ENCODE measurements at places on chromosomes 1 and 21.

DNA sequence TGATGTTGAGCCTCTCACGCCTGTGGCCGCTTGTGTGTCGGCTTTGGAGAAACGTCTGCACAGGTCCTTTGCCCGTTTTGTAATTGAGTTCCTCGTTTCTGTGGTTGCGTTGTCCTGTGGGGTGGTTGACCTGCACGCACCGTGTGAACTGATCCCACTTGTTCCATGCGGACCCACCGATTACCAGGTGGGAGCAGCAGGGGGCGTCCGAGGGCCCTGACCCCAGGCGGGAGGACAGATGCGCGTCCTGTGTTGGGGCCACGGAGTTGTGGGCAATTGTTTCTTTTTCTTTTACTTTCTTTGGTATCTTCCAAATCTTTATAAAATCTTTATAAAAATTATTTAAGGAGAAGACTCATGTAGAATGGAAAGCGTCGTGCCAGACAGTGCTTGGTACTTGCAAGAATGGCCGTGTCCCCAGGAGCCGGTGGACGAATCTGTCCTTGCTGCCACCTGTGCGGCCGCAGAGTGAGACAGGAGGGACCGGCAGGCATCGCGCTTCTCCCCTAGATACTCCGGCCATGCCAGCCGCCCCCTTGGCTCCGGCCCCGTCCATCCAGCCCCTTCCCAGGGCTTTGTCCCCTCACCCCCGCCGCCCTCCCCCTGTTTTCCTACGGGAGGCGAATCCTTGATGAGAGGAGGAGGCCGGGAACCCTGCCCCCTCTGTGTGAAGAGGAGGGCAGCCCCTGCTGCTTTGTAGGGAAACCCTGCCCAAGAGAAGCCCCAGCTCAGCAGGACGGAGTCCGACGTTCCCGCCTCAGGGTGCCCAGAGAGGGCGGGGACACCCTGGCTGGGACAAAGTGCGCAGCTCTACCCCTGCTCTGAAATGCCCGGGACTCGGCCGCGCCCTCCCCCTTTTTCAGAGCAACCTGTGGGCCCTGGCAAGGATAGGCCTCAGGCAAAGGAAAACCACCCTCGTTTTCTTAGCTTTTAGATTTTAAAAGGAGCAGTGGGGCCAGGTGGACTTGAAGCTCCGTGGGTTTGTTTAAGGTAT lies 41.7 kb downstream of the PRKCZ start:
- peak; percentile 29 for DNase-seq

- no peak for DNase-seq
Measured at GRCh38 chr21:41673596-41674335, 93.1 kb downstream of the RIPK4 start.

DNA sequence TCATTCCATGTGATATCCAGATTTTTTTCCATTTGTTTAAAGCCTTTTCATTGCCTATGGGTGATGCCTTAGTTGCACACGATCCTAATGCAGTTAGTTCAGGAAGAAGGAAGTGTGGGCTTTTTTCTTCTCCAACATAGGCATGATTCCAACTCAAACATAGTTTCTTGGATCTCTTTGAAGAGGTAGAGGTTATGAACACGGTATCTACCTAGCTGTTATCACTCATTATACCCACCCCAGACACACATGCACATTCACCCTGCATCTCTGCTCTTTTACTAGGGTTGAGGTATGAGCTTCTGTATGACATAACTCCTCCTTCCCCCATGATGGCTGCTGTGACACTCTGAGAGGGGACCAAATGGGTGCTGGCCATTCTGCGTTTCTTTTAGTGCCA lies 122.1 kb upstream of the ZNF648 start:
- no peak for DNase-seq

GRCh38 chr1:109946511-109946910 lies 35.9 kb downstream of the CSF1 start:
- no peak for DNase-seq

- no peak for DNase-seq
Measured at GRCh38 chr1:20948101-20948500, 161.0 kb upstream of the HP1BP3 start.

Data from caudate nucleus (tissue), 63 donors.